ENCODE measurements at places on chromosomes 16 and 17. TPM values are rescaled to one million over a fixed set of nuclear protein-coding genes. Genes with fewer than 3 reads are reported as not detected.

- no peak for DNase-seq
Measured at GRCh38 chr16:24309258-24310142, 53.4 kb downstream of the CACNG3 start.

DNA sequence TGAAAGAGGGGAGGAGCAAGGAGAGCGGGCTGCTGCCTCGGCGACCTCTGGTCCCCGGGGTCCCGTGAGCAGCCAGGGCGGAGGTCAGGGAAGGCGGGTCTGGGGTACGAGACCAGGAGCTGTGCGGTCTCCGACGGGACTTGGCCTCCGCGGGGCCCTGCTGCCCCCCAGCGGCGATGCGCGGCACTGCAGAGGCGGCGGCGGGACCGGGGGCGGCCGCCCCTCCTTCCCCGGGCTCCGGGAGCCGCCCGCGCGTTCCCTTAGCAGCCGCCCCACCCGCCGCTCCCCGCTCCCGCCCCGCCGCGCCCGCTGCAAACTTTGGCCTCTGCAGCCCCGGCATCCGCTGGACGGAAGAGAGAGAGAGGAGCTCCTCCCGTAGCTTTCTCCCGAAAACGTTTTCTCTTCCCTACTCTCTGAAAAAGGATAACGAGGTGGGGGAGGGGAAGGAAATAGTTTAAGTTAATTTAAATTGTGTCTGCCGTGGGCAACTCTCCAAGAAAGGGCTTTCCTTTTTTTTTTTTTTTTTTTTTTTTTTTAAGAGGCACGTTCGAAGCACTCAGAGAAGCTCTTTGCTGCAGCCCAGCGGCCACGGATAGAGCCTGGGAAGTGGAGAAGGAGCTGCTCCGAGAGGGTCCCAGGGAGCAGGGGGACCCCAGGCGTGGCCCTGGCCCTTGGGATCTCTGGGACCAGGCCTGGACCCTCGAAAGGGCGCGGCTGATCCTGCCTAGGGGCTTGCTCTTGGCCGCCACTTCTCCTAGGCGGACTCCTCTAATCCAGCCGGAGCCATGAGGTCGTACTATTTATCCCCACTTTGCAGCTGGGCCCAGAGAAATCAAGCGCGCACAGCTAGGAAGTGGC, 43.2 kb downstream of the C16orf82 start:
- peak; percentile 53 for DNase-seq

- no peak for DNase-seq
Measured at GRCh38 chr17:82603981-82604448, 44.2 kb downstream of the WDR45B start.

DNA sequence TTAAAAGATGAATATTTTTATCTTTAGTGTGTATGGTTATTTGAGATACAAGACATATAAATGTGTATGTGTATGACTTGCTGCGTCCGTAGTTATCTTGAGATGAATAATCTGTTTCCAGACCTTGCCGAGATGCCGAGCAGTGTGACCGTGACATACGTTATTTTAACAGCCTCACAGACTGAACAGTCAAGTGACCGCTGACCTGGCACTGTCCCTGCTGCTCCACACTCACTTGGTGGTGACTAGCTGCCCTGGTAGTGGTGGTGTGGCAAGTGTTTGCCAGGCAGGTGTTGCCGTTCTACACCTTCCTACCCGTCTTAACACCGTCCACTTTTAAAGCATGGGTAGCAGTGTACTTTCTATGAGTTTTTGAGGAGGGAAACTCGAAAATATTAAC, 5.0 kb downstream of the ZC3H18 start:
- DNase-seq, result no peak

The CCL7 gene
- total RNA-seq, result not detected

The KRT36 gene
- total RNA-seq, result not detected

DNA sequence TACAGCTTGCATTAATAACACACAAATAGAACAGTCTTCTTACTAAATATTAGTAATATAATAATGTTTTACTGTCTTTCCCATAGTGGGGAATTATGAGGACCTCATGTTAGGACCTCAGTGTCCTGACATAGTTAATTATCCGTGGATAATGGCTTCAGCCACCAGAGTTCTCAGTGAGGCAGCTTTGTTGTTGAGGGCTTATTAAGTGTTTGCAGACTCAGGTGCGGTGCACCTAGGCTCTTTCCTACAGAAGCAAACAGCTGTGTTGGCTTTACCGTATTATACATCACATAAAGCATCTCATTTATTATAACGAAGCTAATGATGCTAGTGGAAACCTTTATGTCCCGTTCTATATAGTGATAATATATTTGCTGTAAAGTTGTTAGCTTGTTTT, 246.7 kb downstream of the FTO start:
- DNase-seq, result no peak

The CCL14 gene
- not detected for total RNA-seq

The LPO gene
- not detected for total RNA-seq

GRCh38 chr16:2341456-2342447, 1.2 kb upstream of the ABCA3 start:
- DNase-seq, result no peak

The SLX1A gene
- 8.3 TPM for total RNA-seq

DNA sequence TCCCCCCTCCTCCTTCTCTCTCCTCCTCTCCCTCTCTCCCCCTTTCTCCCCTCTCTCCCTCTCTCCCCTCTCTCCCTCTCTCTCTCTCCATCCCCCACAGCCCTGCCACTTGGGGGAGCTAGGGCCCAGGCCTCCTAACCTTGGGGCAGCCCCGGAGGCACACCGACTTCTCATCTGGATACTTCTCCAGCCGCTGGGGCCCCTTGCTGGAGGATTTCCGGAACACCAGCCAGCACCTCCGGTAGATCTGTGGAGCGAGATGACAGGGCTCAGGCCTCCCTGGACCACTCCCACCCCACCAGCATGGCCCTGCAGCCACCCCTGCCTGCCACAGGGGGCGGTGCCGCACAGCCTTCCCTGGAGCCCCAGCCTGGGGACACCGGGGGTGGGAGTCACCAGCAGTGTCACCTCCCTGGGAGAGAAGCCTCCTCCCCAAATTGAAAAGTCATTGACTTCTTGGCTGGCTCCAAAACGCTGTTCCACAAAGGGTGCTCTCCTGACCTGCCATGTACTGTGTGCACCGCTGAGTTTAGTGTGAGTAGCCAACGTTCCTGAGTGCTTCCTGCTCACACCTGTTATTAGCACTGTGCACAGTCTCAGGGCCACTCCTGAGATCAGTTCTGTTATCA, 10.5 kb downstream of the DOK4 start:
- no peak for DNase-seq

- DNase-seq, result no peak
Measured at GRCh38 chr17:43018008-43018853, 4.0 kb downstream of the VAT1 start.

The CD300E gene
- total RNA-seq, result not detected

- DNase-seq, result no peak
Measured at GRCh38 chr17:42276359-42276608, at the start of gene STAT5B. TSS of gene STAT5B (minus strand) at chr17:42276391. CDS start at chr17:42232127, 44,264 bp downstream.

GRCh38 chr17:41967141-41967920, 736 bp downstream of the CNP start:
- DNase-seq, result no peak

The UMOD gene
- total RNA-seq, result not detected

The NPB gene
- 0.89 TPM for total RNA-seq

- no peak for DNase-seq
Measured at GRCh38 chr17:4221899-4222659, 41.7 kb downstream of the ANKFY1 start.

- no peak for DNase-seq
Measured at GRCh38 chr16:48292452-48292851, 45.1 kb upstream of the ABCC11 start.

DNA sequence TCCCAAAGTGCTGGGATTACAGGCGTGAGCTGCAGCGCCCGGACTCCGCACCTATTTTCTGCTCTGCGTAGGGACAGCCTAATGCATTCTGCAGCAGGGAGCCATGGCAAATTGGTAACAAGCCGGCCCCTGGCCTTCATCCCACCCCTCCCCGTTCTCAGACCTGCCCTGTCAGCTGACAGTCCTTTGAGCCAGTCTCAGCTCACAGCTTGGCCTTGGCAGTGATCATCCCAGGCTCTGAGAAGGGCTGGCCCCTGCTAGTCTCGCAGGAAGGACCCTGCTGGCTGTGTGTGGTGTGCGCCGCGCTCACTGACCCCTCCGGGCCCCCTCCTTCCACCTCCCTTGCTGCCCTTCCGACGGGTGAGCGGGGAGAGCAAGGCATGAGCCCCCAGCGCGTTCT, 10.3 kb upstream of the NPTX1 start:
- DNase-seq, result no peak

The SDR42E1 gene
- total RNA-seq, result not detected

The LDHD gene
- total RNA-seq, result 1.4 TPM

The KCNJ18 gene
- not detected for total RNA-seq

The HEATR9 gene
- total RNA-seq, result not detected

The RAMP2 gene
- 0.26 TPM for total RNA-seq

The TBX2 gene
- total RNA-seq, result 41.3 TPM

All from HFFc6 (cell line).